ENCODE measurements at places on chromosomes 4 and X. TPM values are rescaled to one million over a fixed set of nuclear protein-coding genes. Genes with fewer than 3 reads are reported as not detected.

The TMEM129 gene
- 44.2 TPM for total RNA-seq

The NR0B1 gene
- 0.09 TPM for total RNA-seq

The ATP2B3 gene
- 0.32 TPM for total RNA-seq

The PRR32 gene
- total RNA-seq = not detected

The CXXC4 gene
- total RNA-seq = 2.4 TPM

The P2RY4 gene
- total RNA-seq = not detected

The HPSE gene
- total RNA-seq = 3.7 TPM

- H3K4me3 ChIP-seq = no peak overlapping the region
- peaks cover 28% of the 10 kb centered on the region for H3K4me1 ChIP-seq
- no peaks in the 10 kb centered on the region for H3K36me3 ChIP-seq
- H3K27ac ChIP-seq = no peak overlapping the region
- no peak for DNase-seq
- no peaks in the 10 kb centered on the region for H3K27me3 ChIP-seq
These were observed 227.0 kb downstream of the C4orf33 start for GRCh38 chr4:129322920-129323319.

- no peak for DNase-seq
- H3K4me1 ChIP-seq = peaks cover 5% of the 10 kb centered on the region
- no peak overlapping the region for H3K27ac ChIP-seq
- H3K4me3 ChIP-seq = no peak overlapping the region
- 0 out of 2 replicates have a peak, but pooled peaks cover 2% of the 10 kb centered on the region for H3K36me3 ChIP-seq
These were observed 907.0 kb downstream of the RAPGEF2 start for GRCh38 chr4:160009656-160010493.

DNA sequence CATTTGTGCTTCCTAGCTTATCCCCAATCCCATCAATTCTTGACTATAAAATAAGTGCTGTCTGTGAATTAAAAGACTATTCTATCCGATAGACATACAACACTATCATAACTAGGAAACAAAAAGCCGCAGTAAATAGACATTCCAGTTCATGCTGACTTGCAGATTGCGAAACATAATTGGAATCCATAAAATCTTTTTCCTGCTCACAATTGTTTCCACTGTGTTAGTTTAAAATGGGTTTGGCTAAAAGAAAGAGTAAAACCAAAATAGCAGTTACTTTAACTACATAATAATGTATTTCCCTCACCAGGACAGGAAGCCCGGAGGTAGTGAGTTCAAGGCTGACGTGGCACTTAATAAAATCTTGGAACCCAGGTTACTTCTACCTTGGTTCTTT is 17.2 kb downstream of the SMIM31 start:
- H3K4me1 ChIP-seq = peaks cover 6% of the 10 kb centered on the region
- no peak overlapping the region for H3K27ac ChIP-seq
- no peaks in the 10 kb centered on the region for H3K27me3 ChIP-seq
- no peak for DNase-seq
- H3K36me3 ChIP-seq = no peaks in the 10 kb centered on the region
- no peak overlapping the region for H3K4me3 ChIP-seq

GRCh38 chr4:109015413-109015810 is 252.6 kb upstream of the ETNPPL start:
- no peak overlapping the region for H3K27ac ChIP-seq
- H3K4me3 ChIP-seq = no peak overlapping the region
- peaks cover 2% of the 10 kb centered on the region for H3K4me1 ChIP-seq

DNA sequence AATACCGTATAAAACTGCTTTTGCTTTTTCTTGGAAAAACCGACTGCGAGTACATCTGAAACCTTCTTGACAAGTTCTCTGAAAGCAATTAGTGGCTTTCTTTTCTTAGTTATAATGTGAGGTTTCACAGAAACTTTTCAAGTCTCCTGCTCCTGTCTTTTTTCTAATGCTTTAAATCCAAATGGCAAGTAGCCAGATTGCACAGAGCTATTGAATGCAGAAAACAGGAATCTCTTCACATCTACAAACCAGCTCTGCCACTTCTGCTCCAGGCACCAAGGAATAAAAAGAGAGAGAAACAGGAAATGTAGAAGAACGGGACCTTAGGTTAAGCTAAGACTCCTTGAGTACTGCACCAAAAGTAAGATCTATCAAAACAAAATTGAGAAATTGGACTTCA is 267.3 kb upstream of the TET2 start:
- peaks cover 4% of the 10 kb centered on the region for H3K4me1 ChIP-seq
- no peaks in the 10 kb centered on the region for H3K36me3 ChIP-seq
- H3K27me3 ChIP-seq = no peaks in the 10 kb centered on the region
- no peak for DNase-seq
- no peak overlapping the region for H3K4me3 ChIP-seq
- no peak overlapping the region for H3K27ac ChIP-seq

DNA sequence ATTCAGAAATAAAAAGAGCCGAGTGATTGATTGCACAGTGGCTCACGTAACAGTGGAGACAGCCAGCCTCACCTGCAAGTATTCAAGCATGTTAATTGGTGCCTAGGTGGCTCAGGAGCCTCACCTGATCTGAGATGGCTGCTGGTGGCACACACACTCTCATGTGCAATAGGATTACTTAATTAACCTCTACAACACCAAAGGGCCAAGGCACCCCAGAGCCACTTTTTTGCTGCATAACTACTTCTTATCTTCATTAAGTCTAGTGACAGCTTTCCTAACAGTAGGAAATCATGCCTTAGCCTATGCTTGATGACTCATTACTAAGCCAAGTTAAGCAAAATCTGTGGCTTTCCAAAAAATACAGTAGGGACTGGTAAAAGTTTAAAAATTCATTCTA is 117.3 kb upstream of the NOCT start:
- no peaks in the 10 kb centered on the region for H3K36me3 ChIP-seq
- no peak overlapping the region for H3K27ac ChIP-seq
- H3K27me3 ChIP-seq = no peaks in the 10 kb centered on the region

- peaks cover 4% of the 10 kb centered on the region for H3K36me3 ChIP-seq
- H3K27ac ChIP-seq = no peak overlapping the region
- H3K27me3 ChIP-seq = no peaks in the 10 kb centered on the region
These were observed 19.6 kb downstream of the RP2 start for GRCh38 chrX:46856483-46856882.

DNA sequence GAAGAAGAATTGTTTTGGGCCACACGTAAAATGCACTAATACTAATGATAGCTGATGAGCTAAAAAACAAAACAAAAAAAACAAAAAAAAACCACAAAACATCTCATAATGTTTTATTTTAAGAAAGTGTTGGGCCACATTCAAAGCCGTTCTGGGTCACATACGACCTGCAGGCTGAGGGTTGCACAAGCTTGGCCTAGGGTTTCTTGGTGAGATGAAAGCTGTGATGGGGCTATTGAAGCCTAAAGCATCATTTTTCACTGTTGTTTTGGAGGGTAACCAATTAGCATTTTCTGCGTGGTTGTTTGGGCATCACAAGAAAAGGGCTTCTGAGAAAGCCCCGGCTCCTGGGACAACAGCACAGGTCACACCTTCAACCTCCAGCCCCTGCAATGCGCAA is 42.5 kb upstream of the ZNF157 start:
- no peak overlapping the region for H3K4me3 ChIP-seq
- H3K27ac ChIP-seq = no peak overlapping the region
- H3K36me3 ChIP-seq = no peaks in the 10 kb centered on the region
